ENCODE measurements at places on chromosomes 3 and 15.
A peak's percentile ranks its signal among the peaks of the same experiment; 100 is the strongest.

DNA sequence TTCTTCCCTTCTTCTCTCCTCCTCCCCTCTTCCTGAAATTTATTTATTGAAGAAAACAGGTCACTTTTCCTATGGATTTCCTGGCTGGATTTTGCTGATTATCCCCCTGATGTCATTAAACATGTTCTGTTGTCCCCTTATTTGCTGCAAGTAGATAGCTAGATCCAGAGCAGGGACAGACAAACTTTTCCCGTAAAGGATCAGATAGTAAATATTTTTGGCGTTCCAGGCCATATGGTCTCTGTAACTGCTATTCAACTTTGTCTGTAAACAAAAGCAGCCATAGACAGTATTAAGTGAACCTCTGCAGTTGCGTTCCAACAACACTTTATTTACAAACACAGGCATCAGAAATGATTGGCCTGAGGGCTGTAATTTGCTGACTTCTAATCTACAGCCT, 241.3 kb downstream of the NEK10 start:
- no peak for DNase-seq

DNA sequence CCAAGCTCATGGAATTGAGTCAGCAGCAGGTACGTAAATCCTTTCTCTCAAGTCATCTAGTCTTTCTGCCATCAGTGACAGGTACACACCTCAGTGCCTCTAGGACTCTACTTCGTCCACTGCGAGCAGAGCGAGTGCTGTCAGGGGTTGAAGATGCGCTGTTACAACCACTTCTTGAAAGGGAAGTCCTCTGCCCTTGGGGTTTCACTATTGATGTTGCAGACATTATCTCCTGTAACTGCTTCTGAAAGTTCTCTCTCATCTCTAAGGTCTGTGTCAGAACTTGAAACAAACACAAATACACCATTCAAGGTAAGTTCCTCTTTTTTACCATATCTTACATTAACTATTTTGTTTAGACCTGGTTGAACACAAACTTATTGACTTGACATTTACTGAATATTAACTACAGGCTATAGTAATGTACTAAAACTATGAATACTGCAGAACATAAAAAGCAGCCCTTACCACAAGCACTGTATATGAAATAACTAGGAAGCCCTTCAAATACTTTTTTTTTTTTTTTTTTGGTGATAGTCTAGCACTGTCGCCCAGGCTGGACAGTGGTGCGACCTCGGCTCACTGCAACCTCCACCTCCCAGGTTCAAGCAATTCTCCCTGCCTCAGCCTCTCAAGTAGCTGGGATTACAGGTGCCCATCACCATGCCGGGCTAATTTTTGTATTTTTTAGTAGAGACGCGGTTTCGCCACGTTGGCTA, 41.5 kb downstream of the TOPBP1 start:
- no peak for DNase-seq

DNA sequence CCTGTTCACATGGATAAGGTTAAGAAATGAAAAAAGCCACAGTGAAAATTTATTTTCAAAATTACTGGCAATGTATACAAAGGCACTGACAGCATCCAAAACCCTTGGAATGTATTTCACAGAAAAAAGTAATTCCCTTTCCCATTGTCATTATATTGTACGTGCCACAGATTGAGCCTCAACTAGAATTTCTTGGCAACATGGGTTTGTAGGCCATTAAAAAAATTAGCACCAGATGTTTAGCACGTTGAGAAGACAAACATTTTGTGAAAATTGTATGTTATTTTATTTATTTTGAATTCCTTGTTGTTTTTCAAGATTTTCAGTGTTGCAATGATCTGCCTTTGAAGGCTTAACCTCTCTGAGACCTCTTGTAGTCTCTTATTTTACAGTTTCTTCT, 76.3 kb upstream of the EPHB3 start:
- DNase-seq, result no peak

DNA sequence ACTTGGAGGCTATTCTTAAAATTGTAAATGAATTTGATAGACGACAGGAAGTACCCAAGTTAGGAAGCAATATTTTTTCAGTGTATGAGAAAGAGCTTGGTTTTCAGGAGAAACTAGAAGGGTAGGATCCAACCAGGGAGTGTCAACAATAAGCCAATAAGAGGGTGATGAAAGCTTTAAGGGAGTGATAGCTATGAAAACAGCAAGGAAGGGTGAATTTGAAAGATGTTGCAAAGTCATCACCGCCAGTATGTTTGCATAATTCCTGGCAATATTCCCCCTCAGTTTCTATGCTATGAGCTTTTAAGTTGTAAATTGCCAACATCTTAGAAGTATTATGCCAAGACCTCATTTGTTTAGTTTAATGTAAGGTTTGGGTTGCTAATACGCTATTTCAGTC, 11.8 kb upstream of the CSTA start:
- no peak for DNase-seq

DNA sequence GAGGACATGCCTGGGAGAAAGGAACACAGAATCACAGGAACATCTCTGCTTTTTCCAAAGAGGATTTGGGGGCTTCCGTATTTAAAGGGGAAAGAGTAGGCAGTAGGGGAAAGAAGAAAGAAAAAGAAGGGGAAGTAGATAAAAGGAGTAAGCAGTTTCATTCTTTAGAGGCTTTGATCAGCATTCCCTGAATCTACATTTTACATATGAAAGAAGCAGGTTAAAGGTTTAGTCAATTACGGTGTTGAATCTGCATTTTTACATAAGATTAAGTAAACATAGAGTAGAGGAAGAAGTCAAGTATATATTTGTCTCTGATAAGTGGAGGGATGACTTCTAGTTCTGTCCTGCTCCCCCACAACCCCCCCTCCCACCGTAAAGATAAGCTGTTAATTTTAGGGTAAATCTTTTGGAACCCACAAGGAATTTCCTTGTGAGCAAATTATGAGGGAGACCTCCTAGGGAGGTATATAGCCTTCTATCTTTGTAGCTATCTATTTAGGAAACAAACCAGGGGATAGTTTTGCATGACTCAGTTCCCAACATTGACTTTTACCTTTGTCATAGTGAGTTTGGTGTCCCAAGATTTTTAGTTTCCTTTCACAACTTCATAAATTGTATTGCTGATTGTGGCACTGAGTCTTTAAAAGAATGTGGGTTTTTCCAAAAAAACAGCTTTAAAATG, 8.7 kb upstream of the P2RY12 start:
- DNase-seq, result no peak

- DNase-seq, result no peak
These were observed 2.7 kb downstream of the MYO5C start for GRCh38 chr15:52292780-52293392.

GRCh38 chr3:61627768-61628185, 66.4 kb downstream of the PTPRG start:
- no peak for DNase-seq

DNA sequence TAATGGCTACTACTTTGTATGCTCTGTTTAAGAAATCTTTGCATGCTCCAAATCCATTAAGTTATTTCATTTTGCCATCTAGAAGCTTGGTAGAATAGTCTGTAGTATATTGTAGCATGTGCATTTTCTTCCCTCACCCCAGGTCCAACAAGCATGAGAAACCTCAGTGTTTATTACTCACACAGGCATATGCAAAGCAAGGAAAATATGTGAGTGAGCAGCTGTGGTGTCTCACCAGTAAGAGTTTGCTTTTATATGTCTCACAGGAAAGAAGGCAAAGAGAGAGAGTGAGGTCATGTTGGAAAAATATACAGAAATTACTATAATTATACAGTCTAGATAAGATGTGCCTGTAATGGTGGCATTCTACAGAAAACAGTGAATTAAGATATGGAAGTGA, 312.5 kb downstream of the C3orf38 start:
- DNase-seq, result no peak

GRCh38 chr3:170270282-170270881, 48.2 kb downstream of the PRKCI start:
- DNase-seq, result no peak

GRCh38 chr3:124381575-124382333, 348.5 kb upstream of the UMPS start:
- no peak for DNase-seq

GRCh38 chr3:98012979-98013378, 22.1 kb downstream of the GABRR3 start:
- no peak for DNase-seq

DNA sequence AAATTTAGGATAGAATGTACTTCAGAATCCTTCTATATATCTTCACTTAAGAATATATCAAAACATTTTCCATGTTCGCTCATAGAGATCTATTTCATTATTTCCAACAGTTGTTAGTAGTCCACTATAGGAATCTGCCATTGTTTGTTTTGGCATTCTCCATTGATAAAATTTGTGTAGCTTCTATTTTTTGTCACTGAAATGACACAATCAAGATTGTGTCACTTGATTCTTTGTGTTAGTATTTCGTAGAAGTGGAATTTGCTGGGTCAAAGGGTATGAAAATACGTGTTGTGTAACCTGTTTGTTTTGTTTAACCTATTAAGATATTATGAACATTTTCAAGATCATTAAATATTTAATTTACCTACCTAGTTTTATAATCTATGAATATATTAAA, 15.9 kb upstream of the GPR156 start:
- no peak for DNase-seq

- DNase-seq, result no peak
These were observed 125.0 kb downstream of the CHSY1 start for GRCh38 chr15:101126618-101127505.

- DNase-seq, result no peak
These were observed 26.6 kb downstream of the GOLM2 start for GRCh38 chr15:44315126-44315525.

DNA sequence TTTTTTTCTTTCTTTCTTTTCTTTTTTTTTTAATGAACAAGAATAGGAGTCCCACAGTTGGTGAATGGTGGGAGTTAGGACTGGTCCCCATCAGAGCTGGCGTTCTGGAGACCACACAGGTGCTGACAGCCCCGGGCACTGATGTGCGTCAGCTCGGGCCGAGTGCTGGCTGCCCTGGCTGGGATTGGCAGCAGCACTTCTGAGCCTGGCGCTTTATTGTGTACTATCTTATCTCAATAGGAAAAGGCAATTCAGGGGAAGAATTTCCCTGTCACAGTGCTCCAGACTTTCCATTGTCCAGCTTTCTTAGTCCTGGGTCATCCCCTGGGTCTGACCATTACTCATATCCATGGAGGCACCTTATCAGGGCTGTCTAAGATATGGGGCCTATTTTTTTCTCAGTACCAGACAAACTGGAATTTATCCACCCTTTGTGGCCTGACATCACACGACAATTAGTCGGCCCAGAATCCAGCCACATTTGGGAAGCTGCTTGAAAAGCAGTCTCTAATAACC, 54.1 kb downstream of the TMEM44 start:
- no peak for DNase-seq

DNA sequence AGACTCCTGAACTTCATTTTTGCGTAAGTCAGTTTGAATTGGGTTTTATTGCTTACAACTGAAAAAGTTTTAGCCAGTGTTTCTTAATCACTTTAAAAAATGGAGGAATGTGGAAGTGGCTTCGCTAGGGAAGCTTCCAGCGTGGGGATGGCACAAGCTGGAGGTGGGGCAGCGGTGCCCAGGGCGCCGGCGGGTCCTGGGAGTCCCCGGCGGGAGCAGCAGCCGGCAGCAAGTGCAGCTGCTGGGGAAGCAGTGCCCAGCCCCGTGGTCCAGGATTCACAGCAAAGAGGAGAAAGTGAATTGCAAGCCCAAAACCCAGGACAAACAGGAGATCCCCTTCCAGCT, 301.8 kb upstream of the PROK2 start:
- no peak for DNase-seq

DNA sequence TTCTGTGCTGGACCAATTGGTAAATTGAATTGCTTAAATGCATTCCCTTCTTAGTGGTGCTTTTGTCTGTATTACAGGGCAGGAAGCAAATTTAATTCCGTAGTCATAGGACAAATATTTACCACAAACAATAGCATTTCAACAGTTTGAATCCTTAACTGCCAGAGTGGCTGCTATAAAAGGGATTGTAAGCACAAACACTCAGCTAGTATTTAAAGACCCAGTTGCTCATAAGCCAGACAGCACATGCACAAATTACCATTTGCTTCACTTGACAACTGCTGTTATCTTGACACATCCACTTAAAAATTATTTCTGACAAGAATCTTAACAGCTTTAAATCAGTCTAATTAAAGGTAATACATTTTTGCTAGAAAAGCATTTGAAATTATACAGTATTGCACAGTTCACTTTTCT, 490.2 kb upstream of the ADAMTS9 start:
- no peak for DNase-seq

- DNase-seq, result no peak
These were observed 6.4 kb upstream of the CPOX start for GRCh38 chr3:98599647-98600411.

GRCh38 chr3:129688271-129688895, 81.9 kb upstream of the PLXND1 start:
- peak; percentile 29 for DNase-seq

GRCh38 chr3:98962951-98963350, 61.5 kb upstream of the DCBLD2 start:
- no peak for DNase-seq

- no peak for DNase-seq
These were observed 108.9 kb downstream of the MECOM start for GRCh38 chr3:169554611-169555010.

GRCh38 chr15:38576837-38577236, 12.2 kb upstream of the RASGRP1 start:
- DNase-seq, result no peak

- DNase-seq, result no peak
These were observed 7.6 kb downstream of the ANXA2 start for GRCh38 chr15:60390231-60390630.

DNA sequence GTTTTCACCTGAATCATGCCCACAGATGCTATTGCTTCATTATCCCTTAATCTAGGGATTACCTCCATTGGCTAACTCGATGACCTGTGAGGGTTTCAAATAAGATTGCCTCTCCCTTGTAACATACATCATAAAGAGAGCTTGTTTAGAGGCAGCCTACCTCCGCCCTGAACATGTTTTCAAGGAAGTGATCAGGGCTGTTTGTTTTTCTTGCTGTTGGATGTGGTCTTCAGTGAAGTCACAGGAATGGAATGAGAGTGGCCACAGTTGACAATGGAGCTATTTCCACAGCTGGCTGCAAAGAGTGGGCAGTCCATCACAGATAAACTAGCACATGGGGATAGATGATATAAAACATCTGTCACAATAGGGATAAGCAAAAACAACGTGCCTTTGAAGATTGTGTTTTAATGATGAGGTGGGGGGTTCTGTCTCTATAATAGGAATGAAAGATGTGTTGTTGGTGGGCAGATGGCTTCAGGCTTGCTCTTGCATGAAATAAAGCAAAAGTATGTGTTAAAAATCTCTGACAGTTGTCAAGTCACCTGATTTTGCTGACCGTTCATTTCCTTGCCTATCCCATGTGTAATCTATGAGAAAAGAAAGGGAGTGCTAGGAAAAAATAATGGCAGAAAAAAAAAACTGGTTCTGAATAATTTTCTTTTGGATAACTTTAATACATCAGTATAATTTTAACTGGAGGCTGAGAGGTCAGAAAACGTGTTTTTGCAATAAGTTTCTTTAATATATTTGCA, 642.3 kb downstream of the RBMS3 start:
- no peak for DNase-seq

Data from cerebellar nuclear complex (tissue), 1 donor.